Stimulated activated CD4-positive, alpha-beta T cell treated with anti-CD3 and anti-CD28 coated beads, Interleukin-2, amount 100 ng/mL, for 24 hours (primary cell): ENCODE measurements at places on chromosomes 3 and 15.

DNA sequence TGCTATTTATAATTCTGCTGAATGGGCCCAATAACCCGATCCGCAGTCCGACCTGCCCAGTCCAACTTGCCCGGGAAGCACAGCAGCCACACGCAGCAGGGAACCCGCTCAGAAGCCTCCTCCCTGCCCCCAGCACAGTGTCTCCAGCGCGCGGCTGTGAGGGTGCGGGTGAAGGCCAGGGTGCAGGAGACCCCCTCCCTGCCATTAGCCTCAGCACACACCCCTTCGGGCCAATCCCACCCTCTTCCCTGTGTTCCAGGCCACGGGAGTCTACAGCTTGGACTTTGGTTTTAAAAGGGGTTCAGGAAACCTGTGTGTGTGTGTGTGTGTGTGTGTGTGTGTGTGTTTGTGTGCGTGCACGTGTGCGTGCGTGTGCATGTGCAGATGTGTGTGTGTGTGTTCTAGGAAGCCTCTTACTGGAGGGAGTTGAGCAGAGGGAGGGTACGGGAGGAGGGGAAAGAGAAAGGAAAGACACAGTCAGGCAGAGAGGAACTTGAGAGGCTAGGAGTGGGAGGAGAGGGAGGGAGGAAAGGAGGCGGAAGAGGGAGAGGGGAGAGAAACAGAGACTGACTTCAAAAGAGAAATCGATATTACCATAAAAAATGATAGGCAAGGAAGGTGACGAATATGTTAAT is 34.2 kb downstream of the ATP2B2 start:
- DNase-seq: no peak

- no peak for DNase-seq
Observed at GRCh38 chr3:127997016-127997415, 55.2 kb upstream of the SEC61A1 start.

DNA sequence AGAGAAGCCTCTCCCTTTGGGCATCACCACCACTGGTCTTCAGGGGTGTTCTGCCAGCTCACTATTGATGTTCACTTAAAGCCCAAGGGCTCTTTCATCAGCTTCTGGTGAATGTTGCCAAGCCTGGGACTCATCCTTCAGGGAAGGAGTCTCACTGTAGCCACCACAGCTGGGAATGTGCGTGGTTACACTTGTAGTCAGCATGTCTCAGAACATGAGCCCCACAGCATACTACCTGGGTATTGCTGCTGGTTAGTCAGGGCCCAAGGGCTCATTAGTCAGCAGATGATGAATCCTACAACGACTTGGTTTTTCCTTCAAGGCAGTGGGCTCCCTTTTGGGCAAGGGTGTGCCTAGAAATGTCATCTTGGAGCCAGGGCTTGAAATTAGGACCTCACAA is 412.9 kb downstream of the VGLL3 start:
- no peak for DNase-seq

- DNase-seq: no peak
Observed at GRCh38 chr3:87122766-87123165, 104.3 kb upstream of the CHMP2B start.

GRCh38 chr15:79960502-79961212 is 10.3 kb downstream of the BCL2A1 start:
- DNase-seq: no peak

- DNase-seq: no peak
Observed at GRCh38 chr3:170499562-170500156, 81.0 kb downstream of the CLDN11 start.

DNA sequence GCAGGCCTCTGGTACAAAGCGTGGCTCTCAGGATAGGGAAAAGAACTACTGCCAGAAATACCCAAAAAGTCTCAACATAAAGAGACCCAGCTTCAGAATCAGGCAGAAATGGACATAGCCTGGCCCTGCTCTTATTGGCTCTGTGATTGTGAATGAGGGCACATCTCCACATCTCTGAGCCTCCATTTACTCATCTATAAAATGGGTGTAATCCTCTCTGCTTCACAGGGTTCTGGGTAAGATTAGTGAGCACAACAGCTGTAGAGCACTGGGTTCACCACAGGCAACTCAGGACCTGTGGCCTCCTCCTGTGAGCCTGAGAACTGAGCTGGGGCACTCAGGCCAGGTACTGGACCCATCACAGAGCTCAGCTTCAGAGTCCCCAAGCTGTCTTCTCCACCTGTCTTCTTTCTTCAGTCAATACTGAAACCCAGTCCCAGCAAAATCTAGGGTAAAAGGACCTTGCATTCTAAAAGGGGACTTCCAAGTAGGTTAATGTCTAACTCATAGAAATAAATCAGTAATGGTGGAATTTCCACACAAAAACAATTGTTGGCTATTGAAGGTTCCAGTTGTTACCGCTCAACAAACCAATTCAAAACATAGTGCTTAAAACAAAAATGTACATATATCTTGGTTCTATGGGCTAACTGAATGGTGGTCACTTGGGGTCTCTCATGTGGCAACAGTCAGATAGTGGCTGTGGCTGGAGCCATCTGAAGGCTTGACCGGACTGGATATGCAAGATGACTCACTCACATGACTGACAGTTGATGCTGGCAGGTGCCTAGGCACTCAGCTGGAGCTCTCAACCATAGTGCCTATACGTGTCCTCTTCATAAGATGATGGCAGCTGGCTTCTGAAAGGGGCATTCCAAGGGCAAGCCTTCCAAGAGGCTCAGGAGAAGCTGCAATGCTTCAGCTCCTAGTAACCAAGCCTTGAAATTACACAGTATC is 47.3 kb downstream of the TRIM42 start:
- no peak for DNase-seq

DNA sequence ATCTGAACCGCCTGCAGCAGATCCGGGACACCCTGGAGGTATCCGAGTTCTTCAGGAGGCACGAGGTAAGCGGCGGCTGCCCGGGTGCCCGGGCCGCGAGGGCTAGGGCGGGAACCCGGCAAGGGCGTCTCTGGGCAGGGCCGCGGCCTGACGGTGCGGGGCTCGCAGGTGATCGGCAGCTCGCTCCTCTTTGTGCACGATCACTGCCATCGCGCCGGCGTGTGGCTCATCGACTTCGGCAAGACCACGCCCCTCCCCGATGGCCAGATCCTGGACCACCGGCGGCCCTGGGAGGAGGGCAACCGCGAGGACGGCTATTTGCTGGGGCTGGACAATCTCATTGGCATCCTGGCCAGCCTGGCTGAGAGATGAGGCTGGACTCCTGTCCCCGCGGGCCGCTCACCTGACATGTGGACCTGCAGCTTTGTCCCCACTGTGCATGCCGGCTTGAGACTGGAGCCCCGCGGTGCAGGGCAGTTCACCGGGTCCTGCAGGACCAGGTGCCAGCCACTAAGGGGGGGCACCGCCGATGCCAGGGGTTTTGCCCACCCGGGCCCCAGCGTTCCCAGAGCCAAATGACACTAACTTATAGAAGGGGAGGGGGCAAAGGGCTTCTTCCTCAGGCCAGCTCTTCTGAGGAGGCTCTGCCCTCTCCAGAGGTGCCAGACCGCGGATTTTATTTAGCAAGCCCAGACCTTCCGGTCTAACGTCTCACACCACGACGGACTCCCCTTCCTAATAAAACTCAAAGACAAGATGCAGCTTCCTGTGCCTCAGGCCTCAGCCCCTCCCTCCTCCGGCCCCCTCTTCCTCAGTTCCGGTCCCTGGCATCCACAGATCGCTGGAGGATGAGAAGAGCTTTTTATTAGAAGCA is 9.4 kb downstream of the ITPKA start:
- no peak for DNase-seq

GRCh38 chr3:112097378-112097777 is 11.2 kb downstream of the C3orf52 start:
- peak; percentile 31 for DNase-seq

GRCh38 chr3:192494174-192494573 is 233.2 kb downstream of the FGF12 start:
- no peak for DNase-seq

DNA sequence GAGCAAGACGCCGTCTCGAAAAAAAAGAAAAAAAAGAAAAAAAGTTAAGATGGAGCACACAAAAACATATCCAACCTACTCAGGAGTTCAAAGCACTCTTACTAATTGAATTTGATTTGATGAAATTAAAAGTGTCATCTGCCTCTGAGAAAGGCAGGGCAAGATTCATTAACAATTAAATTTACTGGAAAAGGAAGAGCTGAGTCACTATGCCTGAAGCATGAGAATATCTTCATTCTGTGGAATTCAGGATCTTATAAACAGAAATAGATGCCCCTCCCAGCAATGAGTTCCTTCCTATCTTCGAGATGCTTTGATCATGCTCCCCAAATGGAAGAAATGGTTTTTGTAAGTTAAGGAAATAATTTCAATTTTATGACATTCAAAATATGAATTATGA is 61.0 kb upstream of the ST3GAL6 start:
- DNase-seq: no peak

DNA sequence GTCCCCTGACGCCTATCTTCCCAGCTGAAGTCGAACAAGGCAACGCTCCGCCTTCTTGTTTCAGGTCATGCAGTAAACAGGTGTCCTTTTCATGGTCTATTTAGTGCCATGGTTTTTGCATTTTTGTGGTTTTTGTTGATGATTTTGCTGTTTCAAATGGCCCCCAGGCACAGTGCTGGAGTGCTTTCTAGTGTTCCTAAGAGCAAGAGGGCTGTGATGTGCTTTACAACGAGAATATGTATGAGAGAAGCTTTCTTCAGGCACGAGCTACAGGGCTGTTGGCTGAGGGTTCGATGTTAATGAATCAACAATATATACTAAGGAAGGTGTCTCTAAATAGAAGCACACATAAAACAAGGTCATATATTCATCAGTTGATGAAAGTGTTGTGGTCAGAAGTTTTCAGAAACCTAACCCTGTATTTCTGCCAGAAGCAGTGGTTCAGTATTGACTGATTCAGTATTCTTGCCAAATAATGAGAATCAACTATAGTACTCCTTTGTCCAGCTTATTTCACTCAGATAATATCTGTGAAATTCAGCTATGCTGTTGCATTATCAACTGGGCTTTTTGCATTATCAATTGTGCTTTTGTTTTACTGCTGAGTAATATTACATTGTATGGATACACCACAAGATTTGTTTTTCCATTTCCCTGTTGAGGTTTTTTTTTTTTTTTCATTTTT is 18.5 kb downstream of the LIMD1 start:
- no peak for DNase-seq

DNA sequence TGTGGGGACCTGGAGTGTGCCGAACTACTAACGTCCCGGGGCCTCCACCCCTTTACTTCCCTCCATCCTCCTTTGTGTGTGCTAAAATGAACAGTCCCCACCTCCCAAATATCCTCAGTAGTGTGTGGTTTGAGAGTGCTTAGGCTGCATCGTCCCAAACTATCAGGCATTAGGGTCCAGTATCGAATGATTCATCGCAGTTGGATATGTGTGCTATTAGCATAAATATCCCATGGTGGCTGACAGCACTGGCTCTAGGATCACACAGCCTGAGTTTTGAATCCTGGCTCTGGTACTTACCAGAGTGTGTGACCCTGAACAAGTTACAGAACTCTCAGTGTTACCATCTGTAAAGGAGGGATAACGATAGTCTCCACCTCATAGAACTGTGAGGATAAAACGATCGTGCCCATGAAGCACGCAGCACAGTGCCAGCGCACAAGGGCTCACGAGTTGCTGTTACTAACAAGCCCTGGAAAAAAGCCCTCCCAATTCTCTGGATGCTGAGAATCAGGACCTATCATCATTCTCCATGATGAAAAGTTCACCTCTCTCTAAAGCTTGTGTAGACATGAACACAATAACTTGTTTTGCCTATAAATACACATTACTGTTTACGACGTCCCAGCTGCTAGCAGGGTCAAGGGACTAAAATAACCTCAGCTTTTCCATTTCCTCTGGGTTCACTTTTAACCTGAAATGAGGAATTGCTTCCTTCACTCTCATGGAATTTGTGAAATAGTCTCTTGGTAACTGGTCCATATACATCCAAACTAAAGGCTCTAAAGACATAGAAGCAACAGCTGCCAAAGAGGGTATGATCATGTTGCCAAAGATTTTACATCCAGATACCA is 51.0 kb downstream of the VGLL4 start:
- DNase-seq: no peak

- DNase-seq: no peak
Observed at GRCh38 chr3:72436863-72437592, 411.2 kb downstream of the SHQ1 start.

DNA sequence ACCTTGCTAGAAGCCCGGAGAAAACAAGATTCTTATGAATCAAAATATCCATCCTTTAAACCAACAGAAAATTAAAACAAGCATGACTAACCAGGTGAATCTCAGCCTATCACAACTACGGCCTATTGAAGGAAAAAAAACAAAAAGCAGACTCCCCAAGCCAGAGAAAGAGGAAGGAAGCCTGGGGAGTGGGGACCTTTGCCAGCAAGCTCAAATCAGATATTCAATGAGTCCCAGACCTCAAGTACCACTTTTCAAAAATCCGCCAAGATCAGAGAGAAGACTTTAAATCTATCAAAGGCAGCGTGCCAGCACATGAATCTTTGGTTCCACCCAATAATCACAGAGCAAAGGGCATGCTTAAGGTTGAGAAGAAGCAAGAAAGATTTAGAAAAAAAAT is 253.8 kb downstream of the NTRK3 start:
- DNase-seq: no peak

- no peak for DNase-seq
Observed at GRCh38 chr3:63642488-63642887, 10.0 kb upstream of the SNTN start.

GRCh38 chr15:48394970-48395369 is 63.7 kb downstream of the DUT start:
- no peak for DNase-seq

DNA sequence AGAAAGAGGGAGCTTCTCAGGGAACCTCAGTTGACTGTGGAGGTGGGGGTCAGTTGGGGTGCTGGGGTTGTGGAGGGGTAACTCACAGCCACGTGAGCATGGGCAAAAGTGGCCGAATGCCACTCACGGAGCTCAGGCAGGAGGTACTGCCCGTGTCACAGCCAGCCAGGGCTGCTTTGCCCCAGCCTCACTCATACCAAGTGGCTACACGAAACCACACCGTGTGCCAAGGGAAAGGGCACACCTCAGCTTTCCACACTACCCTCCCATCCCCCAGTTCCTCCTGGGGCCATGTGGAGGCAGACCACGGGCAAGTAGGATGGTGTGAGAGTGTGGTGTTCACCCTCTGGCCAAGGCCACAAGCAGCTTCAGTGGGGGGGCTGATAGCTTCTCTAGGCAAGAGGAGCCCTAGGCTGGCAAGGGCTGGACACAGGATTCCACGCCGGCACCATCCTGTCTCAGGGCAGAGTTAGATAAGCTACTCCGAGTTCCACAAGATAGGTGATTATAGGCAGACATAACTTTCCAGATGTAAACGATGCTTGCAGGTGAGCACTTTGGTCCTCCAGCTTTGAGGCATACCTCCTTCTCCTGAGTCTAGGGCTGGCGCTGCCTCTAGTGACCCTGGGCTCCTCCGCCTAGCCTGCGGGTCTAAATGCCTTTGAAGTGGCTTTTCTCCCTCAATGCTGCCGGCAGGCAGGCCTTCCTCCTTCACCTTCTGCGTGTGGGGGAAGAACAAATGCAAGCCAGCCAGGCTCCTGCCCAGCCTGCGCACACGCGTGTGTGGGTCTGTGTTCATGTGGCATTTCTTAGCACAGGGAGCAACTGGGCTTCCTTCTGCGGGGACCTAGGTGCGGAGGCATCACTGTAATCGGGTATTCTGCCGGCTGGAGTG is 25.0 kb downstream of the RGMA start:
- DNase-seq: no peak
